Smooth muscle cell of the coronary artery (primary cell): ENCODE measurements at places on chromosomes 11 and 22. TPM values are rescaled to one million over a fixed set of nuclear protein-coding genes. Genes with fewer than 3 reads are reported as not detected.

Gene F2
- total RNA-seq: 0.08 TPM in 1 of 2 replicates, not detected in the other

Gene RIMBP3C
- total RNA-seq: 0.15 and 0.70 TPM in 2 replicates

Gene OR51B4
- not detected in 2 replicates for total RNA-seq

Gene ZNF70
- 1.4 and 3.5 TPM in 2 replicates for total RNA-seq

Gene PGA5
- total RNA-seq: 1.1 TPM in 1 of 2 replicates, not detected in the other

Gene OMP
- 0.38 TPM in 1 of 2 replicates, not detected in the other for total RNA-seq
